Stimulated activated CD8-positive, alpha-beta memory T cell treated with anti-CD3 and anti-CD28 coated beads, Interleukin-12 subunit alpha, Interleukin-12 subunit beta, amount 100 ng/mL, for 4 hours (primary cell): ENCODE measurements at places on chromosomes 4 and X.

GRCh38 chrX:39975101-39975925 lies 122.4 kb downstream of the BCOR start:
- DNase-seq, result no peak

- DNase-seq, result no peak
These were observed 5.2 kb downstream of the DDX3X start for GRCh38 chrX:41339148-41339547.

DNA sequence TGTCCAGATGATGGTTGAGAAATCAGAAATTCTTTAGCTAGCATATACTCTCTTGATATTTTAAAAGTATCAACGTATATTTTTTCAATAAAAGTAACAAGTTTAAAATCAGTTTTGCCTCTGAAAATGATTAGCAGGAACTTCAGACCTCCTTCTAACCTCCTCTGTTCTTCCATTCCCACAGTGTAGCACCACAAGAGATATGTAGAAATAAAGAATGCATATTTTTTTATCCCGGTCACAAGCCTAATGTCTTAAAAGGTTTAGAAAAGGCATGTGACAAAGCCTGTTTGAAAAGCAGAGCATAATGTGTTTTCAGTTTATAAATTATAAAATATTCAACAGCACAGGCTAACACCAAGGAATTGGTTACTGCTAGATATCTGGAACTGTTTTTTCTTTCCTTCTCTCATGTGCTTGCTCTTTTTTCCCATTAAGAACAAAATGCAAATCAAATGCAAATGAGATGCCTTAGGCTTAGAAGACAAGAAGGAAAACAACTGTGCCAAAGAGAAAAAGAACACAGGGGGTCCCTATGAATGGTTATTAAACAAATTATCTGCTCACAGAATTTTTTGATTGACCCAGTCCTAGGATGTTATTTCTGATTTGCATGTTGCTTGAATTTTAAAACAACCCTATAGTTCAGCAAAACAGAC lies 351.7 kb upstream of the FAM241A start:
- no peak for DNase-seq

DNA sequence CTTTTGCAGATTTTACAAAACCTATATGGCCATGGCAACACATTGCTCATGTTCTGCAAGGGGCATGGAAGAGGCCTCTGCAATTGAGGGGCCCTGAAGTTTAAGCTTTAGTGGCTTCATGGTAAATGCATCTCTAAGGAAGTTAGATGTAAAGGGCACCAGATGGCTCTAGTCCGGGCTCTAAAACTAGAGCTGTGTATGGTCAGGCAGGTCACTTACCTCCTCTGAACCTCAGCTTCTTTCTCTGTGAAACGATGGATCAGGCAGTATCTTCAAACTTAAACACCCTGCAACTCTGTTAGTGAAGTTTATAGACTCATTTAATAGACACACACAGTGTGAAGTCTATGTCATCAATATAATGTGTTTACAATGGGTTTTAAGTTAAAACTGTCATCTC lies 10.0 kb downstream of the MAGEB17 start:
- no peak for DNase-seq

DNA sequence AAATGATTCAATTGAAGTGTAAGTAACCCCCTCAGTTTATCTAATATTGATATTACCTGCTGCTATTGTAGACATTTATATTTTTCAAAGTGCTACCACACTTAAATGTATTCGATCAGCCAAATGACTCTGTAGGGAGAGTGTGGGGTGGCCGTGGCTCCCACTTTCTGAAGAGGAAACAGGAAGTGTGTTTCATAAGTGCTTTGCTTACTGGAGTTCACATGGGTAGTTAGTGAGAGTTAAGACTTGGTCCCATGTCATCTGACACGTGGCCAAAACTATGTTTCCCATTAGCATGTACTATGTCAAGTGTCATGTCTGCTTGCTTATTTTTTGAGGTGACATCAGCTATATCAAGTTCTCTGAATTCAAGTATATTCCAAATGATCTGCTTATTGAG lies 308.1 kb upstream of the GATB start:
- no peak for DNase-seq

DNA sequence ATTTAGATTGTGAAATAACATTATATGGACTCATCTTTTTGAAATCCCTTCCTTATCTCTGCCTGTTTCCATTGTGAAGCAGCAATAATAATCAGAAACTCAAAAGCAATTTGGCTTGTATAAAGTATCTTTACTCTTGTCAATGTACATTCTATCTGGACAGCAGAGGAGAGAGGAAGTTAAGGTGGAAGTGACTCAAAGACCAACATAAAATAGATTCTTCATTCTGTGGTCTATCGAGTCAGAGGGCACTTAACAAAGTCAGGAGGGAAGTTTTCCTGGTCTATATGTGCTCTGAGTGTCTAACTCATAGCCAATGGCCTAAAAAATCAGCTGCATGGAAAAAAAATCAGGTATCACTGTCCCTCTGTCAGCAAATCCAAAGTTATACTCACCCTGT lies 155.5 kb downstream of the EMCN start:
- no peak for DNase-seq

DNA sequence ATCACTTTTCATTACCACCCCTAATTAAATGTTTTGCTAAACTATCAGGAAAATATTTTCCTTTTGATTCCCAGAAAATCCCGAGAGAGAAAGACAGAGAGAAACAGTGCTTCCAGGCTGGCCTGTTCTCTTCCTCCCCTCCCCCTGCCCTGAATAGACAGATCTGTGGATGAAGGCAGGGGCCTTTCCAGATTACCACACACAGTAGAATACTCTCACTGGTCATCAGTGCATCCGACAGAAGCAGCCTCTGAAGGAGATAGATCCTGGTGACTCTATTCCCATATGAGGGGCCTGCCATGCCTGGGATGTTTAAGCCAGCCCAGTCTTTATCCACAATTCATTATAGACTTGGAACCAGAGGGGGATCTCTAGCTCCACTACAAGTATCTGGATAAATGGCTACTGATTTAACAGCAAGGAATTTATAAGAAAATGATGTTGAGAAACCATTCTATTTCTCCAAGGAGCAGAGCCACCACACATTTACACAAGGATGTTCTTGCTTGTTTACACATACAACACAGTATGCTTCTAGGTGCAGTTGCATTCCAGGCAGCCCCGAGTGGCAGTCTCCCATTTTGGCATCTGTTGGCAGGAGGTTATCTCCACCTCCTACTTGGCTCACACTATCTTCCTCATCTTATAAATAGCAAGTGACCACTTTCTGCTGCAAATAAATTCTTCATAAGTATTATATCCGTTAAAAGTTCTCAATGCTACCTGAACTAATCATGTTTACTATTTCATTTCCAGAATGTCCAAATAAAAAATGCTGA lies 115.8 kb downstream of the HS6ST2 start:
- no peak for DNase-seq

GRCh38 chr4:127224556-127224955 lies 408.2 kb upstream of the INTU start:
- DNase-seq, result no peak

DNA sequence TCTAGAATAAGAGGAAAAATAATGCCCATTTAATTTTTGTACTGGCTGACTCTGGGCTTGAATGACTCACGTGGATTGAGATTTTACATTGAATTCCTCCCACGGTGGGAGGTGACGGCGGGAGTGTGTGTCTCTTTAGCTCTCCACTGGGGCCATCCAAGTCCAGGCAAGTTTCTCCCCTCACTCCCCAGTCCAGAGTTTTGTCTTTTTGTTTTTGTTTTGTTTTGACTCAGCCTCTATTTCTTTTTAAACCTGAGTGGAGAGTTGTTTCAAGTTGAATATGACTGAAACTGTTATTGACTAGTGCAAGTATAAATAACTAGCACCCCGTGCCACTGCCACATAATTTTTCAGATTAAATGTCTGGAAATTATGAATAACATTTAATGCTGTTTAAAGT lies 13.6 kb downstream of the CHST7 start:
- no peak for DNase-seq

DNA sequence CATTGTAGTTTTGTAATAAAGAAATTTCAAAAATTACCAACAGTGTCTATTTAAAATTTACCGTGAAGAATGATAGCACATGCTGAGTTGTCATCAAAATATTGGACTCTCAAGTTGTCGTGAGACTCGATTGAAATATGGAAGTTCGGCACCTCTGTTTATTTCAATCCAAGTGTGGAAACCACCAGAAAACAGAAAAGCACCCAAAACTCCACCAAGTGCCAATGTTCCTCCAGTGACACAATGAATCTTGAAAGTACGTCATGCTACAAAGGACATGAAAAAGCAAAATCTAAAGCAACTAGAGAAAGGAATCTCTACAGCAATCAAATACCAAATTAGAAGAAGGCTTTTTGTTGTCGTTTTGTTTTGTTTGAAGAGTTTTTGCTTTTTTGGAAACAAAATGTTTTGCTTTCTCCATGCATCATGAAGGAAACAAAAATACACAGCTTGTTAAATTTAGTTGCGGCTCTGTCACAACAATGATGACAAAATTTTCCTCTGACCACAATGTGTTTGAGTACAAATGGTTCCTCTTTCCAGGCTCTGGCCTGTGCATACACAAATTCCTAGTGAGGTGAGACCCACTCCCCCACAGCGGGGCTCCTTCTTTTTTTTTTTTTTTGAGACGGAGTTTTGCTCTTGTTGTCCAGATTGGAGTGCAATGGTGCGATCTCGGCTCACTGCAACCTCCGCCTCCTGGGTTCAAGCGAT lies 9.6 kb upstream of the IL13RA1 start:
- no peak for DNase-seq

DNA sequence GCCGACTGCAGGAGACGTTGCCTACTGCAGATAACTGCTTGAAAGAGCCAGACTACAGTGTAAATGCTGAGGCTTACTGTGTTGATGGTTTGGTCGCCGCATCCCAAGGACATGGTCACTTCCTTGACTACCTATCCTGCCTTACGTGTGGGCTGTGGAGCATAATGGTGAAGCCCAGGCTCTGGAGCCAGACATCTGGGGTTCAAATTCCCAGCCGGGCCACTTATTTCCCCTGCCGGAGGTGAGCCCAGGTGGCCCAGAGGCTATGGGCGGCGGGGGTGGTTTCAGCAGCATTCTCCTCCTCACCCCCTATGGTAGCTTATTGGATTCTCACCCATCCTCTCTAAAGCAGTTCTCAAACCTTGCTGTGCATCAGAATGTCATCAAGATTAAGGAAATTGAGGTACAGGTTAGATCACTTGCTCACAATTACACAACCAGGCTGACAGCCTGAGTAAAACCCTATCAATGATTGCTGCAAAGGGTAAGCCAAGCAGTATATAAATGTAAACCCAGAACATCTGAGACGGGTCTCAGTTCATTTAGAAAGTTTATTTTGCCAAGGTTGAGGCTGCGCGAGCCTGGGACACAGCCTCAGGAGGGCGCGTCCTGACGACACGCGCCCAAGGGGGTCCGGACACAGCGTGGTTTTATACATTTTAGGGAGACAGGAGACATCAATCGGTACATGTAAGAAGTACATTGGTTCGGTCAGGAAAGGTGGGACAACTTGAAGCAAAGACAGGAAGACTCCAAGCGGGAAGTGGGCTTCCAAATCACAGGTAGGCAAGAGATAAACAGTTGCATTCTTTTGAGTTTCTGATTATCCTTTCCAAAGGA lies 48.5 kb downstream of the EVC start:
- DNase-seq, result no peak

- DNase-seq, result no peak
These were observed 285.0 kb downstream of the SPANXN1 start for GRCh38 chrX:145532176-145532780.

- no peak for DNase-seq
These were observed 35.9 kb upstream of the CXCL8 start for GRCh38 chr4:73704314-73705055.

DNA sequence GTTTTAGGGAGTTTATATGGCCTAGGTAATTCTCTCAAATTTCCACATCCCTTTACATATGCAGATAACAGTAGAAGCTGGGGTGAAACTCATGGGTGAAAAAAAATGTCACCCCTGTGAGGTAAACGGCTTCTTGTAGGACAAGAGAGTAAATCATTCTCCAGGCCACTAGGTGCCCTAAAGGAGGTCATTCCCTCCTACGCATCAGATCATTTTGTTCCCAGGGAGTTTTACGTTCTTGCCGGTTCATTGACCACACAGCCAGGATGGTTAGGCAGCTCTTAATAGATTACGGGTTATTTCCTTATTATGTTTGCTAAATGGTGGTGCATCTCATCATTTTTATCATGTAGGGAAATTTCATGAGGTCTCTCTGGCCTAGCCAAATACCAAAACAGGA lies 225.8 kb upstream of the NOCT start:
- no peak for DNase-seq

DNA sequence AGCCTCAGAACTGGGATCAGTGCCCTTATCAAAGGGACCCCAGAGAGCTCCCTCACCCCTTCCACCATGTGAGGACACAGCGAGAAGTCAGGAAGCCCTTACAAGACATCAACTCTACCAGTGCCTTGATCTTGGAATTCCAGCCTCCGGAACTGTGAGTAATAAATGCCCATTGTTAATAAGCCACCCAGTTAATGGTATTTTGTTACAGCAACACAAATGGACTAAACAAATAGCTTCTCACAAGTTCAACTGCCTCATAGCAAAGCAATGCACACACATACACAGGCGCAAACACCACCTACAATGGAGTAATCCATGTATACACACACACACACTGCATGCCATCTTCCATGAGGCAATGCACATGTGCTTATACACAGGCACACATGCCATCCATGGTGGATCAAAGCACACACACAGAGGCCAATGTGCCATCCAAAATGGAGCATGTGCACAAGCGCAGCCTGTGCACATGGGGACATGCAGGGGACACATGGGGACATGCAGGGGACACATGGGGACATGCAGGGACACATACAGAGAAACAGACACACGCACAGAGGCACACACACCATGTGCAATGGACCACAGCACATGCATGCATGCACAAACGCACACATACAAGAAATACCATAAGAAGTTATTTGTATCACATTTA lies 137.6 kb upstream of the TBL1X start:
- no peak for DNase-seq

DNA sequence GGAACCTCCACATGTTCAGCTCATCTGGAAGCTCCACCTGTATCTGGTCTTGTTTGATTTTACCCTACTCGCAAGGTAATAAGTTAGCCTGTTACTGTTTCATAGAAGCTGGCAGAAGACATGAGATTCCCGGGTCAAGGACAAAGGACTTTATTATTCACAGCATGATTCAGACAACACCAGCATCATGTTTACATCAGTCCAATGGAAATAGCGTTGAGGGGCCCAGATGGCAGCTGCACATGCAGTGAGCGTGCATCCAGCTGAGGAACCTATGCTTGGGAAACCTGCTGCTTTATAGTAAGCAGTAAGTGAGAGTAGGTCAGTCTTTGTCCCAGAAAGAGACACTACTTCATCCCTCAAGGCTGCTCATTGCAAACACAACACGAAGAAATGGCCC lies 19.8 kb downstream of the TSPAN5 start:
- DNase-seq, result no peak

- no peak for DNase-seq
These were observed 3.3 kb downstream of the CXCR3 start for GRCh38 chrX:71615056-71615455.

GRCh38 chrX:77440330-77440729 lies 6.9 kb upstream of the FGF16 start:
- no peak for DNase-seq

- no peak for DNase-seq
These were observed 35.2 kb downstream of the NYX start for GRCh38 chrX:41482154-41482850.
